ENCODE measurements at places on chromosomes 6 and 20. TPM values are rescaled to one million over a fixed set of nuclear protein-coding genes. Genes with fewer than 3 reads are reported as not detected.

Gene TNNC2
- not detected for polyA plus RNA-seq

Gene EDN3
- not detected for polyA plus RNA-seq

Gene HLA-G
- 1.0 TPM for polyA plus RNA-seq

Gene OR12D3
- not detected for polyA plus RNA-seq

Gene NCR2
- not detected for polyA plus RNA-seq

Gene BPIFB2
- not detected for polyA plus RNA-seq

Gene BEND6
- polyA plus RNA-seq, result not detected

Gene PDYN
- not detected for polyA plus RNA-seq

Gene C20orf202
- polyA plus RNA-seq, result not detected

Gene GSTA1
- not detected for polyA plus RNA-seq

Gene RIPPLY2
- not detected for polyA plus RNA-seq

Gene DACT2
- polyA plus RNA-seq, result not detected

Gene SRMS
- polyA plus RNA-seq, result not detected

Gene PBOV1
- polyA plus RNA-seq, result not detected

Gene MYO6
- 0.86 TPM for polyA plus RNA-seq

Data from CD4-positive, CD25-positive, alpha-beta regulatory T cell (primary cell).